ENCODE measurements at places on chromosomes 5 and 9.

- DNase-seq, result no peak
Observed at GRCh38 chr5:74833537-74834266, 32.5 kb downstream of the FAM169A start.

- no peak for DNase-seq
Observed at GRCh38 chr5:133952729-133953567, 15.5 kb downstream of the C5orf15 start.

- DNase-seq, result no peak
Observed at GRCh38 chr9:132054024-132054423, 25.6 kb downstream of the MED27 start.

DNA sequence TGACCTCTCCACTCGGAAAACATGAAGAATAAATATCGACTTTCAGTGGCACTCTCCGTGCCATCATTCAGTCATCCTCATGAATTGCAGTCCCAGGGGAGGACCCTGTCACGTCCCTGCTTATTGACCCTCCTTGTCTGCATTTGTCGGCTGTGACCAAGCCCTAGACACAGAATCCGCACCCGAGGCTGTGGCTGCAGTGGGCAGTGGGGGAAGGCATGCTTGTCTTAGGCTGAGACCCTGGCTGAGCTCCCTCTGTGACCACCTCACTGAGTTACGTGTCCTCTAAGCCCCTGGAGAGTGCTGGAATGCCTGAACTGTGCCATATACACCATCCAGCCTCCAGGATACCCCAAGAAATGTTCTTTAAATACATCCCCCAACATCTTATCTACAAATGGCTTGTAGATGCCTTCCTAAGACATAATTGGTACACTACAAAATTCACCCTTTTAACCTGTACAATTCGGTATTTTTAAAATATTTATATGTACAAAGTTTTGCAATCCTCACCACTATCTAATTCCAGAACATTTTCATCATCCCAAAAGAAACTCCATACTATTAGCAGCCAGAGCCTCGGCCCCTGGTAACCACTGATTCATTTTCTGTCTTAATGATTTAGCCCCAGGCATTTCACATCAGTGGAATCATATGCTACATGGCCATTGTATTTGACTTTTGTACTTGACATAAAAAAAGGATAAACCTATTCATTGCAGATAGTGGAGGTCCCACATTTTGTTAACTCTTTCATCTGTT is 80.8 kb upstream of the ICE1 start:
- DNase-seq, result no peak

GRCh38 chr9:124212381-124213050 is 45.2 kb upstream of the NEK6 start:
- DNase-seq, result peak; percentile 49

DNA sequence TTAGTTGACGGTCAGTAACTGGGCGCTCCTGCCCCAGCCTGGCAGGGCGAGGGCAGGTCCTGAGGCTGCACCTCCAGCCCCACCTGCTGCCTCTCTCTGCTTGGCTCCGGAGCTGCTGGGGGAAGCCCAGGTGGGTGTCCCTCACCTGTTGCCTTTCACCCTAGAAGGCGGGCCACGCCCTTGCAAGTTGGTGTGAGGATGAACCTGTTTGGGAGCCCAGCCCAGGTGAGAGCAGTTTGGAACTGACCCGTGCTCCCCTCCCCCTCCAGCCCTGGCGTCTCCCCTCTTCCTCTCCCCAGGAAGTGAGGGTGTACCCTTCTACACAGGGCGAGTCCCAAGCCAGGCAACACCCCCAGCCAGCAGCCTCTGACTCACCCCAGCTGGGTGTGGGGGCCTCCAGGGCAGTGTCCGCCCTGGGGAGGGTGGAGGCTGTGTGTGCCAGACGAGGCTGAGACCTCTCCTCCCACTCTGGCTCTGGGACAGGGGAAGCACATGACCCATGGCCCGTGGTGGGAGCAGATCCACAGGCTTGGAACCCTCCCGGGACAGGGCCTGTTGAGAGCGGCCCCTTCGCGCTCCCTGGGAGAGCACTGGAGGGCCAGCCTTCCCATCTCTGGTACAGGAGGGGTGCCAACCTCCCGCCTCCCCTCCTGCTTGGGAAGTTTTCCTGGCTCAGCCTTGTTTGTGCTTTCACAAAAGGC is 10.4 kb downstream of the LRRC8A start:
- no peak for DNase-seq

DNA sequence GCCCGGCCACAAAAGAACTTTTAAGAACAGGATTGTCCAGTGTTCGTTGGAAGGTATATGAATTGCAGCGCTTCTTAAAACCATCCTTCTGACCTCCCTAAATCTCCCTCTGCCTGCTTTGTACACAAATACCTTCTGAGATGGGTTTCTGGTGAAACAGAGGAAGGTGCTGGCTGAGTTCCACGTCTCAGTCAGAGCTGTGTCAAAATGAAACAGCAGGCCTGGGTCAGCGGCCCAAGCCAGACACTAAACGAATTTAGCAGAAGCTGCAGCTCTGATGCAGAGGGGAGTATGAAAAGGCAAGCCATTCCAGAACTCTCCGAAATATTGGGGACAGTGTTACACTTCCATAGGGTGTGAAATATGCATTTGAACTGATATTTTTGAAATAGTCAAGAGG is 37.8 kb upstream of the CRB2 start:
- DNase-seq, result no peak

DNA sequence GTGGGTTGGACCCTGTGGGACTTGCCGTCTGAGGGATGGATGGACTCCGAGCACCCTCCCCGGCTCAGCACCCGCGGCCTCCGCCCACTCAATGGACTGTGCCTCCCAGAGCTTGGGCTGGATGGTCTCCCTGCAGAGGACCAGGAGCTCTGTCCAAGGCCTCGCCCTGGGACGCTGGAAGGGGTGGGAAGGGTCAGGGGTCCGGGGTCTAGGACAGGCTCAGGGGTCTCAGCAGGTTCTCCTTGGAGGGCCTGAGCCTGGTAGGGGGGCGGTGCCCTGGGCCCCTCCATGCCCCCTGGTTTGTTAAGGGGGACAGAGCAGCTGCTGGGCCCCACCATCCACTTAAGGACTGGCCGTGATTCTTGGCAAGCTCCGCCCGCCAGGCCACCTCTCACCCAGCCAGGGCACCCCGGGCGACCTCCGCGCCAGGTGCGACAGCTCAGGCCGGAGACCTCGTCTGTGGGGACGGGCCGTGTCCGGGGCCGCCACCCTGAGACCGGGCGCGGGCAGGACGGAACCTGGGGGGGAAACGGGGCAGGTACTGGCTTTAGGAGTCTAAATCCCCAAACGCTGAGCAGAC is 29.2 kb downstream of the EXOC3 start:
- DNase-seq, result peak; percentile 67

GRCh38 chr5:176379881-176380280 is 8.5 kb downstream of the NOP16 start:
- no peak for DNase-seq

DNA sequence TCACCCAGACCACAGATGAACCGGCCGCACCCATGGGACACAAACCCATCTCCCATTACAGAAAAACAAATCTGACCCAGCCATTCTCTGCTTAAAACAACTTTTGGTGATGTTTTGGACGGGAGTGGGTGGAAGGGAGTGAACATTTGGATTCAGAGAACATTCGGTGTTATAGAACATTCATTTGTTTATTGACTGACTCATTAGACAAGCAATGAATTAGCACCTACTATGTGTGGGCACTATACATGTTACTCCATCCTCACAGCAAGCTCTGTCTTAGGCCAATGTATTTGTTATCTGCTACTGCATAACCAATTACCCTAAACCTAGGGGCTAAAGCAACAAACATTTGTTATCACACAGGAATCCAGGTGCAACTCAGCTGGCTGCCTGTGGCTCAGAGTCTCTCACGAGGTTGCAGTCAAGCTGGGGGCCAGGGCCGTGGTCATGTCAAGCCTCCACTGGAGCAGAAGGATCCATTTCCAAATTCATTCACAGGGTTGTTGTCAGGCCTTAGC is 5.1 kb upstream of the ERGIC1 start:
- no peak for DNase-seq

DNA sequence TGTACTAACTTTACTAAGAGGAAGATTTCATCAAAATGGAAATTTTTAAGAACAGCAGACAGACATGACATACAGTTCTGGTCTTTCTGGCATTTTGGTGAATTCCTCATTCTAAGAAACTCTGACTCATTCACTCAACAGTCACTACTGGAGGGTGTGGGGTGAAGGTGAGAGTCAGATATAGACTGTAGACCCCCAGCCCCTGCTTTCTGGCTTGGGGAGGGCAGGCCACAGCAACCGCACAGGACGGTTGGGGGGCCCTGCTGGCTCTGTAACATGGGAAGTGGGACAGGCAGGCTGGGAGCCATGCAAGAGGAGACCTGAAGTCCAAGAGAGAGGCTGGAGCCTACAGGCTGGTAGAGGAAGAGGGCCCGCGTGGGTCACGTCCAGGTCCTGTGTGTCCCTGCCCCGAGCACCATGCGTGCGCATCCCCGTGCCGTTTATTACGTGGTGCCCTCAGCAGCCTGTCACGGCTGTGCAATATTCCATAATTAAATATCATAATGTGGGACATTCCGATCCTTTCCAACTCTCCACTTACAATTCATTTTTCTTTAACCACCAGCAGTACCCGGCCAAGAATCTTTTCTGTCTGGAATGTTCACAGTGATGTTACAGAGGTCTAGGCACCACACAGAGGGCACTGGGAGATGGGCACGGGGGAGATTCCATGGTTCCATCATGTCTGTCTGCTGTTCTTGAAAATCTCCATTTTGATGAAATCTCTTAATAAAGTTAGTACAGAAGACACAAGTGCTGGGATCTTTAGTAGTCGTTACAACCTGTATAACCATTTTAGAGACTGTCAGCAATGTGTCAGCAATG is 75.5 kb downstream of the SEMA4D start:
- DNase-seq, result peak; percentile 89

DNA sequence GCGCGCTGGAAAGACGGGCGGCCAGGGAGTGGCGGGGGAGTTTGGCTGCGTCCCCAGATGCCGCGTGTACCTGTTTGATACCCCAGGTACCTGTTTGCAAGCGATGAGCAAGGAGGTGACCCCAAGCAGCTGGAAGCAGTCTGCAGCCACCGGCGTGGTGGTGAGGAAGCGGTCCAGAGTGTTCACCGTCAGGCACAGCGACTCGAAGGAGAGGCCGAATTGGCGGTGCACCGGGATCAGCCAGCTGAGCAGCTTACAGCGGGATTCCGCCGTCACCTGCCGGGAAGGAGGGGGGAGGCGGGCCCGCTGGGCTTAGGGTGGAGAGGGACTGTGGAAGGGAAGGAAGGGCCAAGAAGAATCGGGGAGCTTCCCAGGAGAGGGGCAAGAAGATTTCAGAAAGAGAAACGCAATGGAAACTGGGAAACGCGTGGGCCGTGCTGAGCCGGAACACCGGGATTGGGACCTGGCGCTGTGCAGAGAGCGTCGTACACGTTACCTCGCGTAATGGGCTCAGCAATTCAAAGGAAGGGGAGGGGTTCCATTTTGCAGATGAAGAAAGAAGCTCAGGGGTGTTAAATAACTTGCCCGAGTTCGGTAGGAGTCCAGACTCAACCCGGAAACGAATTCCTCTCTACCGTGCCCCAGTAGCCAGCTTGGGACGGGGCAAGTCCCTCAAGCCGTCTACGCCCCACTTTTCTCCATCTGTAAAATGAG is 980 bp downstream of the CCNO start:
- no peak for DNase-seq

GRCh38 chr9:91220491-91221135 is 141.1 kb downstream of the AUH start:
- no peak for DNase-seq

DNA sequence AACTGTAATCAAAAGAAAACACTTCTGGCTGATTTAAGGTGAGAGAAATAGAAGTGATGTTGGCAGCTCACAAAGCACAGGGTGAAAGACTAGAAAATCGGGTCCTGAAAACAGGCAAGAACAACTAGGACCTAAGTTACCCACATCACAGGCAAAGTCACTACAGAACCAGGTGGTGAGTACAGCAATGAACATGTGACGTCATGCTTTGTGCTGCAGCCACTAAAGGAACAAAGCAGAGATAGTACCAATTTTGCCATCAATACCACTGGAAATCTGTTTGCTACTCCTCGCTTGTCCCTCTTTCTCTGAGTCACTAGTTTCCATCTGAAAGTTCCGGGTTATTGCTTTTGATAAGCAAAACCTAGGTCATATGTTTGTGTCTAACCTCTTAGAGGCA is 326.7 kb downstream of the GABRB2 start:
- no peak for DNase-seq

DNA sequence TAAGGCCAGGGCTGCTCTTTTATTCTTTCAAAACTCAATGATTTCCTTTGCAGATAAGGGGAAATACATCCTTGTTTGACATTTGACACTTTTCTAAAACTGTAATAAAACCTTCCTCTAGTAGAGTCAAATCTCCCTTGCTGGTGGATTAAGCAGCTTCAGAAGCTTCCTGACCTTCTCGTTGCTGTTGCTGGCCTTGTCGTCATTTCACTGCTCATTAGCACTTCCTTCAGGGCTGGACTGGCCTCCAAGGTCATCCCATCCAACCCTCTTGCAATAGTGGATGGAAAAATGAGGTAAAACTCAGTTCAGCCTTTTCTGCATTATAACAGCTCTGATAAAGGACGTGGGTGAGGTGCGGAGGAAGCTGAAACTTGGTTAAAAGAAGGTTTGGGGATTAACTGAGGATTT is 1.1 kb upstream of the ADAMTSL1 start:
- no peak for DNase-seq

GRCh38 chr5:36944607-36945225 is 68.1 kb downstream of the NIPBL start:
- no peak for DNase-seq

GRCh38 chr5:110401881-110402280 is 324.6 kb downstream of the TMEM232 start:
- DNase-seq, result no peak

DNA sequence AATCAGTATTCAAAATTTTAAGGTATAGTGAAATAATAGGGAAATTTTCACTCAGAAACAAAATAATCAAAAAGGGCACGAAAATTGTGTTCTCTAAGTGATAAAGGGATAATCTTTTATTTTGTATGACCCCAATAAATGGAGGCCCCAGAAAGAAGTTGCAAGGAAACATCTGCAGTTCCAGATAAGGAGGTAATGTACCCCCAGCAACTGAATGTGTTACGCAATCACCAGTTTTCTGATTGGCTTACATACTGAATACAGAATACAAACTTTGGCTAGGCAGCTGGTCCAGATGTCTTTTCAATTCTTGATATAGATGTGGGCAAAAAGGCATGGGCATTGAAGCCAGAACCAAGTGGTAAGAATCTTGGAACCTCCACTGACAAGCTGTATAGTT is 1.7 kb upstream of the TOPORS start:
- no peak for DNase-seq

- DNase-seq, result peak; percentile 91
Observed at GRCh38 chr5:672329-673160, 20.6 kb downstream of the TPPP start.
